Activated T-helper 2 cell treated with anti-CD3 and anti-CD28 coated beads, Interferon-gamma antibody, Interleukin-2, Interleukin-4, amounts not matched to agents 10 μg/mL and 5 μg/mL and 100 μg/mL, durations not matched to agents 14 hours and 24 hours and 36 hours (primary cell): ENCODE measurements at places on chromosomes 3 and 15.

GRCh38 chr3:138786788-138787271 is 47.9 kb downstream of the PIK3CB start:
- H3K36me3 ChIP-seq = peaks cover 21% of the 10 kb centered on the region
- H3K27ac ChIP-seq = peak overlapping the region; percentile 19
- H3K4me1 ChIP-seq = peaks cover 19% of the 10 kb centered on the region
- H3K4me3 ChIP-seq = no peak overlapping the region
- no peak for DNase-seq

DNA sequence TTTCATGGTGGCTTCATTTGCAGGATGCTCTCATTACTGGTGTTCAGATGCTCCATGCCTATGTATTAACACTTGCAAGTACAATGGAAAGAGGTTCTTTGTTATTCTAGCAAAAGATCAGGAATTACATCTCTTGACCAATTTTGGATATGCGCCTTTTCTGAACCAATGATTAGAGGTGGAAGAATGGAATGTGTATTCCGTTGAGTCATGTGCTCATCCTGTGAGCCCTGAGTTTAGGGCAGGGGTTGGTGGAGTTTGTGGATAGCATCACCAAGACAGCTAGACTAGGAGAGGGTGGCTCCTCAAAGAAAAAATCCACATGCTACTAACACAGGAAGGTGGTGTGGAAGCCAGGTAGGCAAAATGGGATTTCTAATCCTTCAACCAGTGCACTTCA is 80.7 kb upstream of the SLC25A26 start:
- H3K36me3 ChIP-seq = no peaks in the 10 kb centered on the region
- peaks cover 4% of the 10 kb centered on the region for H3K27me3 ChIP-seq
- H3K4me1 ChIP-seq = no peaks in the 10 kb centered on the region
- no peak overlapping the region for H3K4me3 ChIP-seq

- H3K4me3 ChIP-seq = no peak overlapping the region
- H3K27me3 ChIP-seq = no peaks in the 10 kb centered on the region
- DNase-seq = no peak
- no peaks in the 10 kb centered on the region for H3K36me3 ChIP-seq
- peaks cover 2% of the 10 kb centered on the region for H3K4me1 ChIP-seq
These were observed 48.7 kb upstream of the MDFIC2 start for GRCh38 chr3:70360979-70361760.

GRCh38 chr3:30612437-30613132 is 6.2 kb downstream of the TGFBR2 start:
- H3K27ac ChIP-seq = peak overlapping the region; percentile 77
- H3K4me1 ChIP-seq = peaks cover 81% of the 10 kb centered on the region
- H3K36me3 ChIP-seq = peaks cover 41% of the 10 kb centered on the region
- H3K27me3 ChIP-seq = no peaks in the 10 kb centered on the region
- DNase-seq = no peak
- peak overlapping the region; percentile 68 for H3K4me3 ChIP-seq

- H3K27ac ChIP-seq = no peak overlapping the region
- no peaks in the 10 kb centered on the region for H3K27me3 ChIP-seq
- H3K4me3 ChIP-seq = no peak overlapping the region
These were observed 423.5 kb upstream of the ARPP21 start for GRCh38 chr3:35215525-35216500.

- H3K36me3 ChIP-seq = no peaks in the 10 kb centered on the region
- H3K27me3 ChIP-seq = peaks cover 3% of the 10 kb centered on the region
- H3K4me3 ChIP-seq = no peak overlapping the region
- H3K27ac ChIP-seq = no peak overlapping the region
- no peaks in the 10 kb centered on the region for H3K4me1 ChIP-seq
These were observed 39.3 kb upstream of the MAGI1 start for GRCh38 chr3:66077973-66078372.

GRCh38 chr15:26166429-26166828 is 303.3 kb upstream of the ATP10A start:
- no peaks in the 10 kb centered on the region for H3K4me1 ChIP-seq
- DNase-seq = no peak
- no peaks in the 10 kb centered on the region for H3K27me3 ChIP-seq
- no peak overlapping the region for H3K4me3 ChIP-seq
- no peaks in the 10 kb centered on the region for H3K36me3 ChIP-seq

- H3K4me1 ChIP-seq = peaks cover 8% of the 10 kb centered on the region
- H3K27me3 ChIP-seq = no peaks in the 10 kb centered on the region
- no peaks in the 10 kb centered on the region for H3K36me3 ChIP-seq
- no peak overlapping the region for H3K27ac ChIP-seq
These were observed 273.6 kb upstream of the PROK2 start for GRCh38 chr3:72058493-72059081.

DNA sequence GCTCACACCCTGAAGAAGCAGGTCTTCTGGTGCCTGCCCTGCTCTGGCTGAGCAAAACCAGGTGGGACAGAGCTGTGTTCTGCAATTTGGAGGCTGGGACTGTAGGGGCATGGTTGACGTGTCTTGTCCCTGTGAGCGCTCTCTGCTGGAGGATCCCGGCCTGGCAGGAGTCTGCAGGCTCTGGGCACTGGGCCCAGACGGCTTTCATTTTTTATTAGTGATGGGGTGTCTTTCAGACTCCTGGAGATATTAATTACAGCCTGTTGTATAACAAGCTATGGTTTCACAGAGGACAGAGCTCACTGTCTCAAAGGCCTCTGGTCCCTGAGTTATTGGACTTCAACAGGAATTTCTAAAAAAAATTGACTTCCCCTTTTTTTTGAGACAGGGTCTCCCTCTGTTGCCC is 29.5 kb upstream of the ZNF710 start:
- no peaks in the 10 kb centered on the region for H3K36me3 ChIP-seq
- H3K27ac ChIP-seq = no peak overlapping the region
- H3K27me3 ChIP-seq = peaks cover 13% of the 10 kb centered on the region
- no peak overlapping the region for H3K4me3 ChIP-seq
- DNase-seq = peak; percentile 27

DNA sequence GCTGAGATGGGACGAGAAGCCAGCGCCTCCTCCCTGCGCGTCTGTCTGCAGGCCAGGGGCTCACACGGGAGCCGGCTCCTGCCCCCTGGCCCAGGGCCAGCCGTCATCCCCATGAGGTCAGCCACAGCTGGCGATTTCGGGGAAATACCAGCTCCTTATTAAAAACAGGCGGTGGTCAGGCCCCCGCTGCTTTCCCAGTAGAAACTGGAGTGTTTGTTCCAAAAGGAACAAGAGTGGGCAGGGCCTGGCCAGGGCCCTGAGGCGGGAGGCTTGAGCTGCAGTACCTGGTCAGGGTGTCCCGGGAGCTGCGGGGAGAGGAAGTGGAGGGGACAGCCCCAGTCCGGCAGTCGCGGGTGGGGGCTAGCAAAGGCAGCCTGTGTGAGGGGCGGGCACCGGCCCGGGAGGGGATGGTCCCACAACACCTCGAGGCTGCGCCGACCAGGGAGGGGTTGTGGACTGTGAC is 17.8 kb downstream of the MYL3 start:
- H3K27ac ChIP-seq = no peak overlapping the region
- H3K4me1 ChIP-seq = no peaks in the 10 kb centered on the region
- peaks cover 4% of the 10 kb centered on the region for H3K36me3 ChIP-seq
- no peak for DNase-seq
- peak overlapping the region; percentile 54 for H3K4me3 ChIP-seq

GRCh38 chr15:101394654-101395053 is 94.9 kb downstream of the PCSK6 start:
- H3K4me1 ChIP-seq = peaks cover 3% of the 10 kb centered on the region
- DNase-seq = no peak
- H3K36me3 ChIP-seq = no peaks in the 10 kb centered on the region
- H3K27me3 ChIP-seq = peaks cover 9% of the 10 kb centered on the region
- H3K4me3 ChIP-seq = no peak overlapping the region
- no peak overlapping the region for H3K27ac ChIP-seq

GRCh38 chr15:67834581-67835296 is 5.1 kb downstream of the RNU6-1 start:
- peaks cover 77% of the 10 kb centered on the region for H3K27me3 ChIP-seq
- H3K36me3 ChIP-seq = no peaks in the 10 kb centered on the region
- H3K4me3 ChIP-seq = peak overlapping the region; percentile 52
- H3K4me1 ChIP-seq = peaks cover 24% of the 10 kb centered on the region

DNA sequence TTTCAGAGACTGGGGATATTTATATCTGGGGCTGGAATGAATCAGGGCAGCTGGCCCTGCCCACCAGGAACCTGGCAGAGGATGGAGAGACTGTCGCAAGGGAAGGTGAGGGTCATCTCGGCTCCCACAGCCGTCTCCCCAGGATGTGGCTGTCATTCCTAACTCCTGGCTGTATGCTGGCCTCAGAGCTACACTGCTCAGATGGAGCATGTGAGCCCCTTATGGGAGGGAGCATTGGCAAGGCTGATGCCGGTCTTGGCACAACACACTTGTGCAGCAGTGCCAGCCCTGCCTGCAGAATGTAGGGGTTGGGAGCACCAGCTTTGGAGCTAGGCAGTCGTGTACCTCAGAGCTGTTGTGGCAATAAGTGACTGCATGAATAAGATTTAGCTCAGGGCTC is 5.2 kb downstream of the RCCD1 start:
- no peak for DNase-seq
- peaks cover 12% of the 10 kb centered on the region for H3K4me1 ChIP-seq
- H3K36me3 ChIP-seq = peaks cover 56% of the 10 kb centered on the region
- H3K27me3 ChIP-seq = no peaks in the 10 kb centered on the region
- no peak overlapping the region for H3K4me3 ChIP-seq
- no peak overlapping the region for H3K27ac ChIP-seq

DNA sequence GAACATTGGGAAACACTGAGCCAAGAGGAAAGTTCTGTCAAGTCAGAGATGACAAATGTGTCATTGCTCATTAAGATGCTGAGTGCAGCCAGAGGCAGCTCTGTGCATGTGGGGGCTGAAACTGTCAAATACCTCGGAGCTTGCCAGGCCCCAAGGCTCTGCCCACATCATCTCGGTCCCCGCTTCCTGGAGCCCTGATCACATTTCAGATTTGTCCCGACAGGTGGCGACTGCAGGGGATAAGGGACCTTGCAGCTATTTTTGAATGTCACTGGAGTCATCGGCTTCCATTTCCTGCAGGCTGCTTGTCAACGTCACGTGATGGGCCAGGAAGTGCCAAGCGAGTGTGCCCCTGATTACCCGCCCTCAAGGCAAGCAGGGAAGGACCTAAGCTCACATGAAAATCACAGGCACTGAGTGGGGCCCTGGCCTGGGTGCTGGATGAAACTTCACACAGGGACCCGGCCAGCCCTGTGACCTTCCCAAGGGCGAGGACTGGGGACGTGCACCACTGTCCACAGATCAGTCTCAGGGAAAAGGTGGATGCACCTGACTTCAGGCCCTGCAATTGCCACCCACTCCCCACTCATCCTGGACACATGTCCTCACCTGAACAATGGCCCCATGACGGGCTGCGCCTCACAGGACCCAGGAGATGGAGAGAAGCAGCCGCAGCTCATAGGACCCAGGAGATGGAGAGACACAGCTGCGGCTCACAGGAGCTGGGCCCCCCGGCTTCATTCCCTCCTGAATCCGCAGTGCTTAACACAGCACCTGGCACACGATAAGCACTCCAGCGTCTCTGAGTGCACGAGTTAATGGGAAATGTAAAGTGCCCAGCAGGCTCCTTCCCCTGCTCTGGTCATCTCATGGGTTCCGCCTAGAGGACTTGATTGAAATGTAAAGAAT is 73.4 kb downstream of the NUP210 start:
- H3K36me3 ChIP-seq = peaks cover 75% of the 10 kb centered on the region
- H3K27me3 ChIP-seq = no peaks in the 10 kb centered on the region
- H3K27ac ChIP-seq = peak overlapping the region; percentile 60
- DNase-seq = peak; percentile 65
- H3K4me3 ChIP-seq = no peak overlapping the region

- H3K27ac ChIP-seq = no peak overlapping the region
- peaks cover 13% of the 10 kb centered on the region for H3K36me3 ChIP-seq
- H3K4me3 ChIP-seq = no peak overlapping the region
- no peak for DNase-seq
- H3K27me3 ChIP-seq = no peaks in the 10 kb centered on the region
These were observed 19.2 kb downstream of the SLC25A20 start for GRCh38 chr3:48879307-48879993.

GRCh38 chr3:14424711-14425580 is 22.5 kb downstream of the SLC6A6 start:
- H3K4me1 ChIP-seq = peaks cover 68% of the 10 kb centered on the region
- peak overlapping the region; percentile 37 for H3K4me3 ChIP-seq
- DNase-seq = no peak
- H3K27ac ChIP-seq = peak overlapping the region; percentile 84

DNA sequence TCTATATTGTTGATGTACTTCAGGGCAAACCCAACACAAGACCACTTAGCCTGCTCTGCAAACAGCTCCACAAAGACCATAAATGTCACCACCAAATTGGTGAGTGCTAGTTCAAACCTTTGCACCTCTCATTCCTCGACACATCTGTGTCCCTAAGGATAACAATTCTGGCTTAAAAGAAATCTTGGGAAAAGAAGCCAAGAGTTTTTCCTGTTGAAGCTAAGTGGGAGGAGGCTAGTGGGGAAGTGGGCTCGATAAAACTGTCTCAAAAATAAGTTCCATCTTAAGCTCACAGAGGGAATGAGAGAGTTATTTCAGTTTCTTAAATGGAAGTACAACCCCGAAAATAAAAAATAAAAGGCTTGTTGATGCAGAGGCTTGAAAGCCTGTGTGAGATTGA is 40.4 kb upstream of the PRICKLE2 start:
- H3K27ac ChIP-seq = no peak overlapping the region
- peaks cover 3% of the 10 kb centered on the region for H3K4me1 ChIP-seq
- no peak overlapping the region for H3K4me3 ChIP-seq
- DNase-seq = no peak

GRCh38 chr3:156859578-156859977 is 33.4 kb downstream of the LEKR1 start:
- H3K36me3 ChIP-seq = no peaks in the 10 kb centered on the region
- peaks cover 7% of the 10 kb centered on the region for H3K27me3 ChIP-seq
- H3K4me1 ChIP-seq = no peaks in the 10 kb centered on the region
- H3K4me3 ChIP-seq = no peak overlapping the region
- no peak for DNase-seq
